ENCODE measurements at places on chromosomes 6 and 20.

DNA sequence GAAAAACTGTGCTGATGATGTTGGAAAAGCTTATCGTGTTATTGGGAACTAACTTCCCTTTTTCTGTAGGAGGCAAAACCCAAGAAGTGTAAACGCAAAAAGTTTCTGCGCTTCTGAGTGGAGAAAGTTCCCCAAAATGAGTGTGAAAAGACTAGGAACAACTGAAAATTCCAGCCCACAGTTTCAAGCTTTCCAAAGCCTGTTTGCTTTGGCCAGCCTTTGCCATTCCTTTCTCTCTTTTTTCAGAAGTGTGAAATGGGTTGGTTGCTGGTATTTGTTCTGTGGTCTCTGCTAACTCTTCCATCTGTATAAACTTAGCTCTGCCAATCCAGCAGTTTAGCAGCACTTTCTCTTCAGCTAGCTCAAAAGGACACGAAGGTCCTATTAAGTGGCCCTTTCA, 491.3 kb downstream of the MAFB start:
- DNase-seq: no peak

GRCh38 chr6:128519132-128519930, 1.1 kb downstream of the PTPRK start:
- peak; percentile 2 for DNase-seq

DNA sequence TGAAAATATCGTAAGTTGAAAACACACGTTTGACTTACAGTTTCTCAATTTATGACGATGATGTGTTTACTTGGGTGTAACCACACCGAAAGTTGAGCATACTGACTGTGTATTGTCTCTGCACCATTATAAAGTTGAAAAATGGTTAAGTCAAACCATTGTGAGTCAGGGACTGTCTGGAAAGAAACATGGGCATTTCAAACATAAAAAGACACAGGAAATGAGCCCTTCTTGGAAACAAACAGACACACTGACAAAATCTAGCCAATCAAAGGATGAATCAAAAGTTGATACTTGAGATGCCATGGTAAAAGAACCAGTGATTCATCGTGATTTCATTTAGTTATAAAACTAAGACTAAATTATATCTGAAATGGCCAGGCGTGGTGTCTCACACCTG, 5.3 kb downstream of the POPDC3 start:
- DNase-seq: no peak

GRCh38 chr6:6588064-6588923, at the start of gene LY86:
TSS of gene LY86 (plus strand) at chr6:6588720. CDS start at chr6:6588735, 15 bp downstream.
- DNase-seq: no peak

DNA sequence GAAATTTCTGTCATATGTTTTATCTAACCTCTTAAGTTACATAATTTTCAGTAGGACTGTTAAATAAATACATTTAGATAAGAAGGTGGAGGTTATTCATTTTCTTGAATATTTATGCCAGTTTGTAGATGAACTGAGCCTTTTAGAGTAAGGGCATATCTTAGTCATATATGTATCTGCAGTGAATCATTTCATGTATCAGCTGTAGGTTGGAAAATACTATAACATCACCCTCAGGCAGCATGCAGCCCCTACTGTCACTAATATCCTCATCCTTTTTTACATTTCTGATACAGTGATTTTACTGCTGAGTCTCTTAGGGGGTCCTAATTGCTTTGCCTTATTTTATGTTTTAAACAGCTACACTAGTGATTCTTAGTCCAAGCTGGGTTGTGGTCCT, 19.5 kb upstream of the SUMO4 start:
- no peak for DNase-seq

- no peak for DNase-seq
Measured at GRCh38 chr6:7933794-7934193, 23.2 kb upstream of the TXNDC5 start.

GRCh38 chr20:62186887-62187866, 4.3 kb downstream of the MTG2 start:
- DNase-seq: no peak

DNA sequence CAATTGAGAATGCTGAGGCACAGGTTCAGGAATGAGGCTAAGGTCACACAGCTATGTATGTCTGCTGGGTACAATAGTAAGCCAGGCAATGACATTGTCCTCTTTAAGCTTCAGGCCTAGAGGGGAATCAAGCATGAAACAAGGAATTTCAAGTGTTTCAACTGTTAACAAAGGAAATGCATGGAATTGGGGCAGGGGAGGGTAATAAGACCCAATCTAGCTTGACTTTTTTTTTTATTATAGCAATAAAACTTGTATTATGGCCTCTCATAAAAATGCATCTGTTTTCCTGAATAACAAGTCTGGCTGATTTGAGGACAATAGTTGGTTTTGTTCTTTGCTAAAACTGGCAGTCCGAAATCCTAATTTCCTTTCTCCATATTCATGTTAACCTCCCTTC, 336.7 kb downstream of the CBLN4 start:
- no peak for DNase-seq

DNA sequence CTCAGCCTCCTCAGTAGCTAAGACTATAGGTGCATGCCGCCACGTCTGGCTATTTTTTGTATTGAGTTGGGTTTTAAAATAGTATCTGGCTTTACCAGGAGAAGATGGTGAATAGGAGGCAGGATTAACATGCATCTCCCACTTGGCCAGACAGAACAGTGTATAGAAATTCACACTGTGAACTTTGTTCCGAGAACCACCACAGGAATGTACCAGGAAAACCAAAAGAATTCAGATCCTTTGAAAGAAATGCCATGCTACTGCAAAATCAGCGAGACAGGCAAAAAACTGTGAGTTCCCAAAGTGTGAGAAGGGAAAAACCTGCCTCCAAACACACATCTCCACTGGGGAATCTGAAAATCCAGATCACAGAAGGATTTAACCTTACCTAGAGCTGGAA, 327.6 kb downstream of the NKAIN2 start:
- DNase-seq: no peak

- DNase-seq: no peak
Measured at GRCh38 chr20:39849664-39850063, 839.4 kb downstream of the MAFB start.

GRCh38 chr6:37623666-37624065, 74.0 kb downstream of the MDGA1 start:
- DNase-seq: no peak

GRCh38 chr6:56927538-56928453, 27.1 kb upstream of the BEND6 start:
- DNase-seq: no peak

DNA sequence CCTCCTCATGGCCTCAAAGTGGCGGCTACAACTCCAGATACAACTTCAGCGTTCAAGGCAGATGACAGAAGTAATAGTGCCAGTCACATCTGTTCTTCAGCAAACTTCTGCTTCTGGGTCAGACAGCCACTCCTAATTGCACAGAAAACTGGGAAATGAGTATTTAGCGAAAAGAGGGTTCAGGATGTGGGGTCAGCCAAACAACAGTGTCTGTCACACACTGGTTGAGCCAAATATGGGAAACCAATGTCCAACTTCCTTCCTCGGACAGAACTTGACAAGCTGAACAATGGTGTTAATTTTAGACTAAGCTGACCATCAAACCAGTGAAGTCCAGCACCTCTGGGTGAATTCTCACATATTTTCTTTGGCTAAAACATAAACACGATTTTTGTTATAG, 22.1 kb downstream of the NUDT3 start:
- no peak for DNase-seq

DNA sequence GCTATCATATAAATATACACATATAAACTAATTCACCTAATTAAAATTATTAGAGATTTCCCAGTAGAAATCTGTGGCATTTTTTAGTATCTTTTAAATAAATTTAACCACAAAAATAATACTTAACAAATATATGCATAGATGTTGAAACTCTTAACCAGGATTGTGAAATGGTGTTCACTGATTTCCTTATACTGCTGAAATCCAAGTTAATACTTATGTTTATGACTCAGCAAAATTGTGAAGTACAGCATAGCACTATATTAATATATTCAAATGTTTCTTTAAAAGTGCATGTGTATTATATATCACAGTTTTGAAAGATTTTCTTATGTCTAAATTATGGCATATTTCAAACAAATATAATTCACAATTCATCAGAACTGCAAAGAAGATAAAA, 328.2 kb upstream of the MANEA start:
- DNase-seq: no peak

- no peak for DNase-seq
Measured at GRCh38 chr20:3134151-3134550, 25.5 kb downstream of the FASTKD5 start.

DNA sequence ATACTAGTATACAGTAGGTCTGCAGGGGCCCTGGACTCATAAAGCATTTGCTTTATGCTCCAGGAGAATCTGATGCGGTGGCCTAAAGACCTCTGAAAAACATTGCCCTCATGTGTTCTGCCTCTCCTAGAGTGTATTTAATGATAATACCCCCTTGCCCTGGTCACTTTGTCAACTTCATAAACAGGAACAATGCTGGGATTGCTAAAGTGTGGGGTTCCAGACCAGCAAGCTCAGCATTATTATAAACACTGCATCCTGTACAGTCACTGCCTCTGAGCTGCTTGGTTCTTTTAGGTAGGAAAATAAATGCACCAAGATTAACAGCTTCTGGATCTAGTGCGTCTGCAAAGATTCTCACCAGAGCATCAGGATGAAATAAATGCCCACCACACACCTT, 12.2 kb downstream of the TREM1 start:
- DNase-seq: no peak

DNA sequence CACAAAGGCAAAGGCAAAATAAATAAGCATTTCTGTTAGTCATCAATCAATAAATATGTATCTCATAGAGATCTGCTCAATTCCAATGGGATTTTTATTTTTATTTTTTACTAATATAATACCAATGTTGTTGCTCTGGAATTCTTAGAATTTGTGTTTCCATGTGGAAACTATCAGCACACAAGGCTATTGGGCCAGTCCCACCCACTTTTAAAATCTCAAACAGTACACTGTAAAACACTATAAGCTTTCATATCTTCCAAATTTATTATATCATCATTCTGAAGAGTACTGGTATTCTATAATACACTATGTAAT, 563.8 kb upstream of the MARCKS start:
- no peak for DNase-seq

GRCh38 chr6:155499574-155499973, 43.9 kb upstream of the NOX3 start:
- no peak for DNase-seq

- no peak for DNase-seq
Measured at GRCh38 chr6:37807656-37808055, 11.9 kb upstream of the ZFAND3 start.

GRCh38 chr6:142566628-142567396, 265.0 kb downstream of the ADGRG6 start:
- DNase-seq: peak; percentile 21

- no peak for DNase-seq
Measured at GRCh38 chr6:168413856-168414255, 27.1 kb upstream of the SMOC2 start.

- no peak for DNase-seq
Measured at GRCh38 chr6:112663698-112664097, 316.6 kb downstream of the RFPL4B start.

DNA sequence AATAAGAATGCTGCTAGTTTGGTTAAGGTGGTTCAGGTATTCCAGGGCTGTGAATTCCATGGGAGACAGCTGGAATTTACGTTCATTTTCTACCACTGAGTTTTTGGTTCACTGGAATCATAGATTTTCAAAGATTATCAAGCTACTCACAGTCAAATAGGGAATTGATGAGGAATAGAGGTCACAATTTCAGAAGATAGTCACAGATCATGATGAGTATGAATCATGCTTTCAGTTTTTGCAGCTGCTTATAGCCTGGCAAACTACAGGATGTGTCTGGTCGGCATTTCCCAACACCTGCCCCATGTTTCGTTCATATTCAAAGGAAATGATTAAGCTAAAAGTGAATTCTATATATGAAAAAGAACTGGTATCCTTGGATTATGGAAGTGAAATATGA, 58.7 kb downstream of the BCKDHB start:
- no peak for DNase-seq

GRCh38 chr6:28384143-28384533, 15.4 kb downstream of the ZSCAN12 start:
- no peak for DNase-seq
